Activated naive CD8-positive, alpha-beta T cell treated with anti-CD3 and anti-CD28 coated beads, Interleukin-2, amount 50 U/mL, for 24 hours (primary cell): ENCODE measurements at places on chromosomes 5 and 9.

DNA sequence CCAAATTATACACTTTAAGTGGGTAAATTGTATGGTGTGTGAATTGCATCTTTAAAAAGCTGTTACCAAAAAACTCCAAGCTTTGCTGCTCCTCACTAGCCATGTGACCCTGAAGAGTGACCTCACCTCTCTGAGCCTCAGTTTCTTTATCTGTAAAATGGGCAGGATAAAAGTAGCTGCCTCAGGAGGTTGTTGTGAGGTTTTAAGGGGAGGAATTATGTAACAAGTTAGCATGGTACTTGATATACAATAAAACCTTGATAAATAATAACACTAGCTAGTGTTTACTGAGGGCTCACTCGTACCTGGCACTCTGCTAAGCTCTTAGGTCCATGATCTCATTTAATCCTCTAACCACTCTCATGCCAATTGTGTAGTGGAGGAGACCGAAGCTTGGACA lies 19.0 kb upstream of the PHF19 start:
- DNase-seq = no peak

DNA sequence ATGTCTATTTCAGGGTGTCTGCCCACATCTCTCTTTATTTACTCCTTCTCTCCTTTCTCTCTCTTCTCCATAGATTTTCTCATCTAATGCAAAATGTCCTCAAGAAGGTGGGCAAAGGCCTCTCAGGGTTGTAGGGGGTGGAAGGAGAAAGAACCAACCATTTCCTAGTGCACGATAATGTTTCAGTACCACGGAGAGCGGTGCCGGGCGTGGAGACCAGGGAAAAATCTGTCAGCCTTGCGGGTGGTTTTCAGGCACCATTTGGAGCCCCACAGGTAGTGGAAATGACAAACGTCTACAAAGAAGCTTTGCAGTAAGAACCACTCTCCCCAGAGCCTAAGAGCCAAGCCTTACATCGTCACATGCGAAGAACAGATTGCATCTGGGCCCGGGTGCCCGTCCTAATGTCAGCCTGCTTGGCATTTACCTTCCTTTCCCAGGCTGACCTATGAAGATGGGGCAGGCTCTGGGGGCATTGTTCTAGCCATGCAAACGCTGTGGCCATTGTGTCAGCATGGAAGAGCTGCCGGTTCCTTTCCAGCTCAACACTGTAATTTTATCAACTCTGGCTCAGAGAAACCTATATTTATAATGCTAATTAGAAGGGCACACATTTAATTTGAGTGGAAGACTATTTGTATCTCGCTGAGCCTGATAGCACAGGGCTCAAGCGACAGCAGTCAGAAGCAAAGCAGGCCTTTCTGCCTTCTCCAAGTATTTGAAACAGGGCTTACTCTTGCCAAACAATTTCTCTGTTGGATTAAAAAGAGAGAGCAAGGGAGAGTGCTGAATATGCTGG lies 430.1 kb upstream of the WWC1 start:
- DNase-seq = peak; percentile 2

- no peak for DNase-seq
Measured at GRCh38 chr5:93078082-93079038, 502.7 kb downstream of the NR2F1-AS1 start.

DNA sequence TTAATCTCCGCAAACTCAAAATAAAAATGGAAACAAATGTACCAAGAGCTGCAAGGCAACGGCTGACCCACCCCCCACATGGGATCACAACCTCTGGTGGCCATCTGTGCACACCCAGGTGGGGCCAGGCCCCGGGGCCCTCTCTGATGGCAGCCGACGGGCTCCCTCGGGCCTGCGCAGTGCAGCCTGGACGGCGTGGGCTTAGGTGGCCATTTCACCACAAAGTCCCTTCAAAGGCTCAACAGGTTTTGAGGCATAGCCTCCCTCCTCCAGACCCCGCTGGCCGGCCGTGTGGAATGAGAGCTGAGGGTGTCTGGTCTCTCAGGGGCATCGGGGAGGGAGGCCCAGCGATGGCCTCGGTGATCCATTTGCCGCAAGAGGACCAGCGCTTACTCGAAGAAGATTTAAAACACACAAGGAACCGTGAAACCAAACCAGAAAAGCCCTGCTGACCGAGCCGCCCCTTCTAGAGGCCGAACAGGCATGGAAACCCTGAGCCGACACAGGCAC lies 42.7 kb upstream of the CEP72 start:
- no peak for DNase-seq

GRCh38 chr5:82356808-82357671 lies 78.9 kb upstream of the RPS23 start:
- DNase-seq = peak; percentile 65

GRCh38 chr9:83299571-83299970 lies 236.6 kb upstream of the RASEF start:
- no peak for DNase-seq

DNA sequence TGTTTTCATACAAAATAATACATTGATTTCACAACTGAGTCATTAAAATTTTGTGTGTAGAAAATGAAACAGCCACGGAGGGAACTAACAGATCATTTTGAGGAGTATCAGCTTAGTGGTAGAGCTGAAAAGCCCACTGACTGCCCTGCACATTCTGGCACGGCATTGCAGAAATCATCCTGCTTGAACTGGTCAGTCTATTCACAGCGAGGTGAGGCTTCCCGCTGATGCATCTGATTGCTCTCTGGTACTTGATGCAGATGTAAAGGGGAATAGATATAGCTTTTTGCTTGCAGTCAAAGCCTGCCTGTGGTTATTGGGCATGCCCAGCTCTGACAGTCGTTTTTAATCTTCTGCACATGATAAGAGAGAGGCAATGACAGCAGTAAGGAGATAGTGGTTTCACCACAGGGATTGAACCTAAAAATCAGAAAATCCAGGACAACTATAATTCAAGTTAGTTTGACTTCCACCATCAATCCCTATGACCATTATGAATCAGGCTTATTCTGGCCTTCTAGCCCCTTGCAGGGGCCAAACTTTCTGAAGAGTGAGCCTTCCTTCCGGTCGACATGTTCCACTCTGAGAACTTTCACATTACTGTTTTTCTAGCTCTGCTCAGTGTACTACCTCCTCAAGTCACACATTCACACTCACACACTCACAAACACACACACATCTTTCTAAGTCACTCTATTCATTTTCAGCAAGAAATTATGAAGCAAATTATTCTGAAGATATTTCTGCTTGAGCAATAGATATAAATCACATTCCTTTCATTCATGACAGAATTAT lies 782.8 kb upstream of the NUDT12 start:
- DNase-seq = no peak

GRCh38 chr9:112322701-112323377 lies 10.6 kb downstream of the PTBP3 start:
- DNase-seq = no peak
